Muscle of leg (tissue), 16 donors: ENCODE measurements at places on chromosomes 7 and 10. TPM values are rescaled to one million over a fixed set of nuclear protein-coding genes. Genes with fewer than 3 reads are reported as not detected.
A peak's percentile ranks its signal among the peaks of the same experiment; 100 is the strongest.

- H3K27me3 ChIP-seq: no peaks in the 10 kb centered on the region
- no peak overlapping the region for H3K27ac ChIP-seq
- no peak overlapping the region for H3K4me3 ChIP-seq
- no peaks in the 10 kb centered on the region for H3K36me3 ChIP-seq
- H3K4me1 ChIP-seq: no peaks in the 10 kb centered on the region
Observed at GRCh38 chr7:115728518-115728917, 302.0 kb downstream of the TFEC start.

DNA sequence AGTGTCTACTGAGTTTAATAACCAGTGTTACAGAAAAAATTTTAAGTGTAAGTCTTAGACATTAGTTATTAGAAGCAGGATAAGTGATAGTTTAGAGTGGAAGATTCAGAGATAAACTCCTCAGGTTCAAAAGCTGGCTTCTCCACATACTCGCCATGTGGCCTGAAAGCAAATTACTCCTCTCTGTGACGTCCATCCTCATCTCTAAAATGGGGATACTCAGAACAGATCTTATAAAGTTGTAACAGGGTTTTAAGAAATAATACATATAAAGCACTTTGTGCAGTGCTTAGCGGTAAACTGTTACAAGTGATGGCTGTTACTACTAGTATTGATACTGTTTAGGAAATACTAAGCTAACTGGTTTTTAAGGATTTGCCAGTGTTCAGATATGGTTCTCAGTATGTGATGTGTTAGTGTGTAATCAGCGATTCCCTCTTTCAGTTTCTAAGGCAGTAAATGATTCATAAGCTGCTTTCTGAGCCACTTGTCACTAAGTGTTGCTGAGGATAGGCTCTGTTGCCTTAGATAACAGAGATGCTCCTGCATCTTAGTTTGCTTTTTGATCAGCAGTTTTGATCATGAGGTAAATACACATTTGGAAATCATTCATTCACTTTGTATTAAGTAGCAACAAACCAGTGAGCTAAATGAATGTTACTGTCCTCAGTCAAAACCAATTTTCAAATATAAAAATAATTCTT, 58.7 kb downstream of the CYP51A1 start:
- H3K4me1 ChIP-seq: no peaks in the 10 kb centered on the region
- H3K27me3 ChIP-seq: no peaks in the 10 kb centered on the region
- no peak overlapping the region for H3K27ac ChIP-seq
- peaks cover 17% of the 10 kb centered on the region for H3K36me3 ChIP-seq
- no peak overlapping the region for H3K4me3 ChIP-seq
- no peak for DNase-seq

- H3K36me3 ChIP-seq: no peaks in the 10 kb centered on the region
- H3K27me3 ChIP-seq: peaks cover 10% of the 10 kb centered on the region
- H3K27ac ChIP-seq: no peak overlapping the region
- DNase-seq: no peak
- no peak overlapping the region for H3K4me3 ChIP-seq
Observed at GRCh38 chr7:35268953-35269352, 15.1 kb upstream of the TBX20 start.

- H3K27me3 ChIP-seq: no peaks in the 10 kb centered on the region
- no peak for DNase-seq
- no peaks in the 10 kb centered on the region for H3K4me1 ChIP-seq
- no peak overlapping the region for H3K27ac ChIP-seq
- no peaks in the 10 kb centered on the region for H3K36me3 ChIP-seq
Observed at GRCh38 chr7:17497136-17497535, 198.7 kb downstream of the AHR start.

DNA sequence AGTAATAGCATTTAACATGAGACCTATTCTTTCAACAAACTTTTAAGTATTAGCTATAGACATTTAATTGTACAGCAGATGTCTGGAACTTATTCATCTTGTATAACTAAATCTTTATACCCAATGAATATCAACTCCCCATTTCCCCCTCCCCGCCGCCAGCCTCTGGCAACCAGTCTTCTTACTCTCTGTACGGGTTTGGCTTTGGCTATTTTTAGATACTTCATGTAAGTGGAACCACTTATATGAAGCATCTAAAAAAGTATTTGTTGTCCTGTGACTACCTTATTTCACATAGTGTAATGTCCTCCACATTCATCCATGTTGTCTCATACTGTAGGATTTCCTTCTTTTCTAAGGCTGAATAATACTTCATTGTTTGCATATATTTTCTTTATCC, 60.8 kb downstream of the RAB18 start:
- no peaks in the 10 kb centered on the region for H3K4me1 ChIP-seq
- H3K27ac ChIP-seq: no peak overlapping the region
- H3K27me3 ChIP-seq: no peaks in the 10 kb centered on the region

GRCh38 chr7:130334274-130334673, 10.3 kb upstream of the CPA5 start:
- H3K27me3 ChIP-seq: no peaks in the 10 kb centered on the region
- H3K4me1 ChIP-seq: peaks cover 3% of the 10 kb centered on the region
- no peaks in the 10 kb centered on the region for H3K36me3 ChIP-seq
- no peak overlapping the region for H3K4me3 ChIP-seq

ZMIZ1 gene
- 16.3 TPM for total RNA-seq

DNA sequence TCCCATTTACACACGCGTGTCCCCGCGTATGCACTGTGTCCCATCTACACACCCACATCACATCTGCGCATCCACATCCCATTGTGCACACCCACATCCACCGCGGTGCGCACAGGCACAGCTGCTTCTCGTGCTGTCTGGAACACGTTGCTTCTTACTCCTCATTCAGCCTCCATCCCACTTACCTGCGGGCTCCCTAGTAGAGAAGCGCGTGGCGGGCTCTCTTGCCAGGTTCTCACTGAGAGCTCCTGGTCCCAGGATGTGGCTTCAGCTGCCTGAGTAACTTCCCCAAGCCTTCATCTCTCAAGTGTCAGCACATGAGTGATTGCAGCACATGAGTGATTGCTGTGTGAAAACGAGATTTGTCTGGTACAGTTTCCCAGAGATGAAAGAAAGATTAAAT, 117.8 kb downstream of the TRRAP start:
- H3K27ac ChIP-seq: no peak overlapping the region
- no peak overlapping the region for H3K4me3 ChIP-seq
- H3K36me3 ChIP-seq: peaks cover 79% of the 10 kb centered on the region
- H3K27me3 ChIP-seq: no peaks in the 10 kb centered on the region
- DNase-seq: no peak

GRCh38 chr7:28688174-28688573, 270.0 kb downstream of the TRIL start:
- peak overlapping the region; percentile 72 for H3K4me3 ChIP-seq
- DNase-seq: peak; percentile 59
- peaks cover 4% of the 10 kb centered on the region for H3K36me3 ChIP-seq
- H3K27ac ChIP-seq: peak overlapping the region; percentile 100

GRCh38 chr10:116278846-116279245, 5.8 kb upstream of the GFRA1 start:
- H3K27me3 ChIP-seq: peaks cover 8% of the 10 kb centered on the region
- no peak overlapping the region for H3K4me3 ChIP-seq
- no peaks in the 10 kb centered on the region for H3K36me3 ChIP-seq
- no peak for DNase-seq
- no peaks in the 10 kb centered on the region for H3K4me1 ChIP-seq
- no peak overlapping the region for H3K27ac ChIP-seq

SEMA3C gene
- 270 TPM for total RNA-seq

CASP7 gene
- 14.9 TPM for total RNA-seq

DNA sequence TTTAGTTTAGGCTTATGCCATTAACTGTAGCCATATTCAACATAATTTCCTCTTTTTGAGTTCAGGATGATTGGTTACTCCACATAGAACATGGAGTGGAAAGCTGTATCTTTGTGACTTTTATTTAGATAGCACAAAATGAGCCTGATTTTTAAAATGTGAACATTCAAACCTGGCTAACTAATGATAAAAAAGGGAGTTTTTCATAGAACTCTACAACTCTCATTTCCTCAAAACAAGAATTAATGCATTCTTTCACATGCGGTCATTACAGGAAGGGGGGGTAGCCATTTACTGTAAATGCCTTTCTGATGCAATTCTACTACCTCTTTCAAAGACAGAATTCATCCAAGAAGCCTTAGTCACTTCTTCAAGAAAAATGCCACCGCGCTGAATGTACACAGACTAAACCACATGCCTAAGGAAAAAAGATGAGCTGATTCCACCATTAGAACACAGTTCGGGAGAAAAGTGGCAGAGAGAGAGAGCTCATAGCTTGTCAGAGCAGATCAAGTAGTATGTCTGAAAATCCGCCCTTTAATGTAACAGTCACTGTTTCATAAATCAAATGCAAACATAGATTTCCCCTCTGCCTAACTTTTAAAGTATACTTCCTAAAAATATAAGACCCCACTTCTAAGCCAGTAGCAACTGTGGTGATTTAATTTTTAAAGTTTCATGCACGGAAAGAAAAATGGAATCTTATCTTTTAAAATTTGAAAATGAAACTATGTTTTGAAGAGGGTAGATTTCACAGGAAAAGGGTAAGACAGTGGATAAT, 226.4 kb upstream of the KLF14 start:
- peak; percentile 35 for DNase-seq
- H3K4me3 ChIP-seq: no peak overlapping the region
- peak overlapping the region; percentile 23 for H3K27ac ChIP-seq
- H3K4me1 ChIP-seq: no peaks in the 10 kb centered on the region
- no peaks in the 10 kb centered on the region for H3K36me3 ChIP-seq
- no peaks in the 10 kb centered on the region for H3K27me3 ChIP-seq

KLLN gene
- 0.22 TPM for total RNA-seq

SLC26A5 gene
- not detected for total RNA-seq

- no peak overlapping the region for H3K4me3 ChIP-seq
- H3K27ac ChIP-seq: peak overlapping the region; percentile 90
- DNase-seq: no peak
- no peaks in the 10 kb centered on the region for H3K36me3 ChIP-seq
Observed at GRCh38 chr10:71714031-71714410, 5.6 kb downstream of the C10orf105 start.

GNAT3 gene
- total RNA-seq: not detected

DNA sequence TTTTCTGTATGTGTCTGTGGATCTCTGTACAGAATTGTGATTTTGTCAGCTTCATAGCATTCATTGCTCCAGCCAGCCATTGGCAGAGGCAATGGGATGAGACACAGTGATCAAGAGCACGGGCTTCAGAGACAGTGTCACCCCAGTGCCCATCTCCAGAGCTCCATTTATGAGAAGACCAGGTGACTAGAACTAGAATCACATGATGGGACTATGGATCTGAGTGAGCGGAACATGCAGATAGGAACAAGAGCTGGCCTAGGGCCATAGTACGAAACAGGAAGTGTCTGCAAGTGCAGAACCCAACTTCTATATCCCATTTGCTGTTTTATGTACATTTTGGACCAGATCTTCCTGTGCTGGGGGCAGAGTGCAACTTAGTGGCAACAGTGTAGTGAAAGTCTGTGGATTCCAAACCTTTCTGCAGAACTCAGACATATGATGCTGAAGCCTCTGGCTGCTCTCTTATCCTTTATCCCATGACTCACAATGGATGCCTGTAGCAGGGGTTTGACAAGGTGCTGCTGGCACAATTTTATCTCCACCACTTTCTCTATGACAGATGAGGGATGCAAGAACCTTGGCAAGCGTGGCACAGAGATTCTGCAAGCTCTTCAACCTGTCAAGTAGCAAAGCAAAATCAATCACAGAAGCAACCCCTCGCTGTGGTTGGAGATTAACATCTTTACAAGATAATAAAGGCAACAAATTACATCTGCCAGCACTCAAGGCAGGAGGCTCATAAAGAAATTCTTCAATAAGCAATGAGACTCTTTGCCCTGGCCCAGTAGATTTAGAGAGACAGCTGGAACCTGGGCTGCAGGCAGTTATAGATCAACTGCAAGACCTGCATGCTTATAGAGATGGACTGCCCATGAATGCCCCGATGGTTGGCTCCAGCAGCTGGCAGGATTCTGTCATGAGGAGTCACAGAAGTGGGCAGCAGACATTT, 681.3 kb downstream of the TNS3 start:
- H3K4me3 ChIP-seq: no peak overlapping the region
- no peaks in the 10 kb centered on the region for H3K4me1 ChIP-seq
- H3K27ac ChIP-seq: no peak overlapping the region
- no peaks in the 10 kb centered on the region for H3K36me3 ChIP-seq

GRCh38 chr7:41436139-41436538, 266.8 kb downstream of the INHBA start:
- DNase-seq: no peak
- H3K4me3 ChIP-seq: no peak overlapping the region
- H3K27ac ChIP-seq: no peak overlapping the region
- H3K4me1 ChIP-seq: no peaks in the 10 kb centered on the region
- H3K36me3 ChIP-seq: no peaks in the 10 kb centered on the region

DNA sequence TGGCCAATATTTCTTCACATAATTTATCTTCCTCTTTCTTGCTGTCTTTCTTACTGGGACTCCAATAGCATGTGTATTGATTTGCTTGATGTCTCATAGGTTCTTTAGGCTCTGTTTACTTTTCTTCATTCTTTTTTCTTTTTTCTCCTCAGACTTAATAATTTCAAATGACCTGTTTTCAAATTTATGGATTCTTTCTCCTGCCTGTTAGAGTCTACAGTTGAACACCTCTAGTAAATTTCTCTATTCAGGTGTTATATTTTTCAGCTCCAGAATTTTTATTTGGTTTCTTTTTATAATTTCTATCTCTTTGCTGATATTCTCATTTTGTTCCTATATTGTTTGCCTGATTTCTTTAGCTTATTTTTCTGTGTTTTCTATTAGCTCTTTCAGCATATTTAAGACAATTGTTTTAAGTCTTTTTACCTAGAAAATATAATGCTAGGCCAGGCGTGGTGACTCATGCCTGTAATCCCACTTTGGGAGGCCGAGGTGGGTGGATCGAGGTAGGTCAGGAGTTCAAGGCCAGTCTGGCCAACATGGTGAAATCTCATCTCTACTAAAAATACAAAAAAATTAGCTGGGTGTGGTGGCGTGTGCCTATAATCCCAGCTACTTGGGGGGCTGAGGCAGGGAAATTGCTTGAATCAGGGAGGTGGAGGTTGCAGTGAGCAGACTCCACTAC, 61.9 kb upstream of the TNS3 start:
- H3K36me3 ChIP-seq: no peaks in the 10 kb centered on the region
- no peak for DNase-seq
- H3K4me3 ChIP-seq: no peak overlapping the region
- H3K27ac ChIP-seq: no peak overlapping the region
- no peaks in the 10 kb centered on the region for H3K27me3 ChIP-seq
- peaks cover 31% of the 10 kb centered on the region for H3K4me1 ChIP-seq

DNA sequence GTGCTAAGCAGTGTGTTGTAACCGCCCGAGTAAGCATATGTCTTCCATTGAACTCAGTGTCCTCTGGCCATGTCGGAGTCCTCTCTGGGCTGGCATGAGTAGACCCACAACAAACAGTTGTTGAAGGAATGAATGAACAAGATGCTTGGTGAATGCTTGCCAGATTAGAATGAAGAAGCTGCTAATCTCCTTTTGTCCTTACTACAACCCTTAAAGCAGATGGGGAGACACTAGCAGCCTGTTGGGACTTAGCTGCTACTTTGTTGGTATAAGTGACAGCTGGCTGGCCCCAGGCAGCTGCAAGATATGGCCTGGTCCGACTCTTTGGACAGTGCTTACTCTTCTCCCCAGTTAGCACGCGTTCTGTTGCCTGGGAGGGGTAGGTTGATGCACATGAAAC, 370.1 kb downstream of the RPS24 start:
- H3K36me3 ChIP-seq: no peaks in the 10 kb centered on the region
- DNase-seq: peak; percentile 54

TRIL gene
- total RNA-seq: 16.9 TPM

SDHAF3 gene
- total RNA-seq: 13.1 TPM

GRCh38 chr7:103025341-103025740, 49.3 kb downstream of the FBXL13 start:
- H3K27ac ChIP-seq: no peak overlapping the region
- H3K36me3 ChIP-seq: no peaks in the 10 kb centered on the region
- no peak overlapping the region for H3K4me3 ChIP-seq
- H3K27me3 ChIP-seq: no peaks in the 10 kb centered on the region

- no peak overlapping the region for H3K27ac ChIP-seq
- peaks cover 4% of the 10 kb centered on the region for H3K4me1 ChIP-seq
- H3K27me3 ChIP-seq: no peaks in the 10 kb centered on the region
Observed at GRCh38 chr7:69399401-69399800, 198.9 kb upstream of the AUTS2 start.
